ENCODE measurements at places on chromosomes 7 and 10.
A peak's percentile ranks its signal among the peaks of the same experiment; 100 is the strongest.

- no peak for DNase-seq
Measured at GRCh38 chr7:141119187-141119586, 45.3 kb downstream of the TMEM178B start.

DNA sequence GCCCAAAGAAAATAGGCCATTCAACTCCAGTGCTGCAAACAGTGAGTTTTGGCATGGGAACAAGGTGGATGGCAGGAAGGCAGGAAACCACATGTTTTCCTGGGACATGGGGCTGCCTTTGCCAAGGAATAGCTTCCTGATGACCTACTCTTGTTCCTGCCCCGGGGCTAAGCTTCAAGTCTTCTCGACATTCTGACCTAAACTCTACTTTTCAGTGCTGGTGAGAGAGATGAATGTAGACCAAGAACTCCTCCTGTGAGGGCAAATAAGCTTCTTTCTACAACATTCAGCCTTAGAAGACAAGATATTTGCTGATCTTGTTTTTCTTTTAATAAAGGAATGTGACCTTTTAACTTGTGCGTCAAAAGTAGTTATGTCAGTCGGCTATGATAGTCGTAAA lies 199.0 kb downstream of the GPR37 start:
- no peak for DNase-seq

DNA sequence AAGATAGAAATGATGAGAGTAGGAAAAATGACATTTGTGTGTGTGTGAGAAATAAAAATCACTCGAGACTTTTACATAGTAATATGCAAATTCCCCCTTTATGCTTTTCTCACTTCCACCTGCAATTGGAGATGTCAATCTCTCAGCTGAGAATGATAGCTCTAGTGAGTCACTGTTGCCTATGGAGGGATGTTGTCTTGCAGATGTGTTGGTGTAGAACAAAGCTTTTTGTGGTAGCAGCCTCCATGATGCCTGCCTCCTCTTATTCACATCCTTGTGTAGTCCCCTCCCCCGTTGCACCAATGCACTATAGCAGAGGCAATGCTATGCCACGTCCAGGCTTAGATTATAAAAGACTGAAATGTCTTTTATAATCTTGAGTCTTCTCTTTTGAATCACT lies 33.8 kb downstream of the SPAG6 start:
- peak; percentile 12 for DNase-seq

DNA sequence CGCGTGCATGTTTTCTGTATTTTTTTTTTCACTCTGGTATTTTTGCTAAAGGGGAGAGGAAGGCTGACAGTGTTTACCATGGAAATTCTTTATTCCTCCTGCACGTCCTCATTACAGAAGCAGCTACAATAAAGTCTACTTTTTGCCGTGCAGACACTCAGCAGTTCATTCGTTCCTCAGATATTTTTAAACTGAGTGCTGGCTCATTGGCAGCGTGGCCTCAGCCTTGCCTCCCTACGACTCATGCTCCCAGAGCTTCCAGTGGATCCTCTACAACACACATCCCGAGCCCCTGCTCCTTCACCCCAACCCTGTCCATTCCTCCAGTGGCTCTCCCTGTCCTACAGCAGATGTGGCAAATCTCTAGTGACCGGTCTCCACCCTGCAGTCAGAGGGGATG lies 239.2 kb upstream of the ZMIZ1 start:
- no peak for DNase-seq

GRCh38 chr10:61760943-61761824 lies 98.5 kb downstream of the CABCOCO1 start:
- DNase-seq: no peak

- no peak for DNase-seq
Measured at GRCh38 chr10:101217450-101218281, 11.6 kb downstream of the LBX1 start.

- DNase-seq: no peak
Measured at GRCh38 chr7:134703782-134704181, 57.1 kb downstream of the BPGM start.

GRCh38 chr7:26500749-26501352 lies 209.2 kb downstream of the SNX10 start:
- no peak for DNase-seq

GRCh38 chr10:51711519-51711891 lies 12.1 kb upstream of the CSTF2T start:
- DNase-seq: no peak

DNA sequence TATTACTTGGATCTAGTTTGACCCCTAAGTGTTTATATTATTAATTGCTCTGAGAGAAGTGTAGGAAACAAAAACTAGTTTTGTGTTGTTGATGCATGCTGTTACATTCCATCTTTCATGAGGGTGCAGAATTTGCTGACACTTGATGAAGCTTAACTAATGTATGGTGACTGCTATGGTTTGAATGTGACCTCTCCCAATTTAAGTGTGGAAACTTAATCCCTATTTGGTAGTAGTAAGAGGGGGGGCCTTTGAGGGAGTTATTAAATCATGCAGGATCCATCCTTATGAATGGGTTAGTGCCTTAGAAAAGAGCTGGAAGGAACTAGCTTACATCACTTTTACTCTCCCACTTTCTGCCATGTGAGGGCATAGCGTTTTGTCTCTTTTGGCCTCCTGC lies 142.5 kb downstream of the PCLO start:
- DNase-seq: no peak

GRCh38 chr10:69726850-69727249 lies 74.9 kb upstream of the COL13A1 start:
- no peak for DNase-seq

GRCh38 chr10:28906011-28906411 lies 228.7 kb downstream of the BAMBI start:
- DNase-seq: no peak

- no peak for DNase-seq
Measured at GRCh38 chr7:134813663-134814396, 34.4 kb downstream of the CALD1 start.

DNA sequence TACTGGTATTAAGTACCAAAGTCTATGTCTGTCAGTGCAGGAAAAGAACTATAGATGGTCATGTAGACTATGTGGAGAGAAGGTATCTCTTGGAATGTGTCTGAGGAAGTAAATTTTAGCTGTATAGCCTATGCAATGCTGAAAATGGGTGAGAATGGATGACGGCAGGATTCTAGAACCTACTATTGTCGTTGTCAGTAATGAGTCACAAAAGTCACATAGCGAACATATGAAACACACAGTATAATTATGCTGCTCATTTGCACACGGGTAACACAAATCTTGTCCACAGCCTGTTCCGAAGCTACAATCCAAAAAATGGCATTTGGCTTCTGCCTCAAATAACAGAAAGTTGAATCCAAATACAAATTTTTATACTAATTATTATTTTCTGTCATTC lies 33.6 kb upstream of the KMT2E start:
- DNase-seq: no peak

GRCh38 chr7:26930201-26930600 lies 65.8 kb upstream of the SKAP2 start:
- DNase-seq: no peak

- DNase-seq: no peak
Measured at GRCh38 chr7:51031791-51032515, 249.3 kb upstream of the GRB10 start.

DNA sequence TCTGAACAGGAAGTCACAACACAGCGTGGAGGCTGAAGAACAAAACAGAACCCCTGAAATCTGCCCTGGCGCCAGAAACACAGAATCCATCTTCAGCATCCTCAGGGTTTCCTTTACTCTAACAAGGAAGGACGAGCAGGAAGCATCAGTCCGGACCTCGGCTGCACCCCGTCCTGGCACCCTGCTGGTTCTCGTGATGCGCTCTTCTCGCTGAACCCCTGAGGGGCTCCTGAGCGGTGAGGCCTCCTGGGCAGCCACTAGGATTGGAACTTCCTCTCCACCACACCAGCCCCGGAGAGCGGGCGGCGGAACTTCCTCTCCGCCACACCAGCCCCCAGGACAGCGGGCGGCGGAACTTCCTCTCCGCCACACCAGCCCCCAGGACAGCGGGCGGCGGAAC lies 461.9 kb downstream of the PTPRN2 start:
- DNase-seq: no peak

DNA sequence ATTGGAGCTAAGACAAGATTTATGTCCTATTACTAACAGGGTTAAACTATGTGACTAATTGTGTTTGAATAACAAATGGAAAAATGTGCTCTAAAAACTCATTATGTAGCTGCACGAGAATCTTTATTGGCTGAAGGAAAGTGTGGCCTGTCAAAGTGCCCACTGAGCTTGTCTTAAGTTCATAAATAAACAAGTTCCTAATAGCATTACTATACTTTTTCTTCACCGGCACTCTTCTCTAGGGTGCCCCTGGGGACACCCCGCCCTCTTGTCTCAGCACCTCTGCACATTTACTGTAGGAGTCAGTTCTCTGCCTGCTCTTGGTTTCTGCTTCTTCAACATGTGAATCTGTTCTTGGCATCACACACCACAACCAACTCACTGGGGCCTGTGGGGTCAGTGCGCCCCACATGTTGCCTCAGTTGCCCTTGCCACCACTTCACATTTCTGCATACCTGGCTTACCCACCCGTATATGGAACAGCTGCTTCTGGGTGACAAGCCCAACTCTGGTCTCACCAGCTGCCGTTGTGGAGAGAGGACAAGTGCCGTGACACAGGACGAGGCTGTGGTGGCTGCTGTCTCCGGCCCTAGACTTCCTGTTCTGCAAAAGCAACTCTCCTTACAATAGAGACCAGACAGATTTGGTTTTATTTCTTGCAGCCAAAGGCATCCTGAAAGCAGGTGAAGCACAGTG lies 96.3 kb upstream of the DDC start:
- DNase-seq: no peak

- DNase-seq: no peak
Measured at GRCh38 chr7:50793120-50793946, 10.6 kb upstream of the GRB10 start.

DNA sequence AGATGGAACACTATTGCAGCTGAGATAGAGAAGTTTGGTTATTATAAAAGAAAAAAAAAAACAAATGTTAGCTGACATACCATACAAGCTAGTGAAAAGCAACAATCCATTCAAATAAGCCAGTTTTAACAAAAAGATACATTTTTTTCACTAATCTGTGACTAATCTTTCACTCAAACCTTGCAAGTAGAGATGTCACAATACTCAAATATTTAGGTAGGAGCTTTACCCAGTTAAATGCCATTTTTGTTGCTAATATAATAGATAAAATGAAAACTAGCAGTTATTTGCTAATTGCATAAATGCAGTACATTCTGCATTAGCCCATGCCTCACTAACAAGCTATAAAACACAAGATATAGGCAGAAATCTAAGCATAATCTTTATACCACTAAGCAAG lies 123.6 kb downstream of the BTAF1 start:
- DNase-seq: no peak

- DNase-seq: peak; percentile 20
Measured at GRCh38 chr10:31101123-31101522, 69.5 kb upstream of the ZNF438 start.

GRCh38 chr7:7971308-7972040 lies 2.9 kb downstream of the GLCCI1 start:
- no peak for DNase-seq

DNA sequence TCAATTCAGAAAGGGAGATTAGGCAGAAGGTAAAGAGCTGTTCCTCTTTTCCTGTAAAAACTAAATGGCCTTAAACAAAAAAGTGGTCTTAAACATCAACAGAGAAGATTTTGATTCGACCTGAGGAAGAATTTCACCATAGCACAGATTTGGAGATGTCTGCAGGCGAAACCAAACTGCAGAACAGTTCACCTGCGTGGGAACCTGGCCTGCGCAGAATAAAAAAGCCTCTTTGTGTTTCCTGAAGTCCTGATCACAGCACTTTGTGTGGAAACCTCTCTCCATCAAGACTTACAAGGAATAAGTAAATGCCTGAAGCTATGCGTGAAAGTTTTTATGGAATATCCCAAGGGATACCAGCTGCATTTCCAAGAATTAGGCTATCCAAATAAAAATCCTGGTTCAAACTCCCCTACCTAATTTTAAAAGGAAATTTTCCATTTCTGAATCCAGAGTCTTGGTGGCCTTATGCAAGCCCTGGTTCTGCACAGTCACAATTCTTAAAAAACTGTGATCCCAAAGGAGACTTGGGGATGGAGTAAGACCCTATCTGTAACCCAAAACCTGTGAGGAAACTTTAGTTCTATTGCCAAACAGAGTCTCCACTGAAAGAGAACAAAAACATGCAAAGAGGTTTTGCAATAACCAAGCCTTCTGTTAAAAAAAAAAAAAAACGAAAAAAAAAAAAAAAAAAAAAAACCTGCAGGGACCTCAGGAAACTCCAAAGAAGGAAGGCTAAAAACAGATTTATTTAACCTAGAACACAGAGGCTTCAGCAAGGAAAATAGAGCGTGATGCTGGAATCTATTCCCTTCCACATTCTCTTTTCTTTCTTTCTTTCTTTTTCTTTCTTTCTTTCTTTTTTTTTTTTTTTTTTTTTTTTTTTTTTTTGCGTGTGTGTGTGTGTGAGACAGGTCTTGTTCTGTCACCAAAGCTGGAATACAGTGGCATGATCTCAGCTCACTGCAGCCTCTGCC lies 10.4 kb downstream of the CALML3 start:
- no peak for DNase-seq

GRCh38 chr10:32982293-32982709 lies 24.3 kb upstream of the ITGB1 start:
- no peak for DNase-seq

- no peak for DNase-seq
Measured at GRCh38 chr10:75546004-75546403, 114.6 kb downstream of the LRMDA start.

DNA sequence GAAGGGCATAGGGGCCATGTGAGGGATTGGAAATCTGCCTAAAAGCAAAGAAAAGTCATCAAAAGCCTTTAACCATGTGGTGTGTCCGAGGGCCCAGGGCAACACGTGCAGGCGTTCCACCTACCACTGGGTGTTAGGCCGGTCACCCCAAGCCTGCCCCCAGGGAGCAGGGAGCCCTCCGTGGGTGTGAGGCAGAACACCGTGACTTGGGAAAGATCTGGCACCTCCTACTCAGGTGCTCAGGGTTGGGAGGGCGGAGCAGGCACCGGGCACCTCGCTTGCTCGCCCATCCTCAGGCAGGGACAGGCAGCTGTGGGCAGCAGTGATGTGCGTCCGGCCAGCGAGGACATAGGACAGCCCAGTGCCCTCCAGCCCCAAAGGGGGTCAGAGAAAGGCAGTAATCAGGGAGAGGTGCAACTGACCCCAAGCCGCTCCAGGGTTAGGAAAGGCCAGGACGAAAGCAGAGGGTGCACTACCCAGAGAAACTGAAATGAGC lies 80.7 kb upstream of the CHST15 start:
- DNase-seq: no peak

DNA sequence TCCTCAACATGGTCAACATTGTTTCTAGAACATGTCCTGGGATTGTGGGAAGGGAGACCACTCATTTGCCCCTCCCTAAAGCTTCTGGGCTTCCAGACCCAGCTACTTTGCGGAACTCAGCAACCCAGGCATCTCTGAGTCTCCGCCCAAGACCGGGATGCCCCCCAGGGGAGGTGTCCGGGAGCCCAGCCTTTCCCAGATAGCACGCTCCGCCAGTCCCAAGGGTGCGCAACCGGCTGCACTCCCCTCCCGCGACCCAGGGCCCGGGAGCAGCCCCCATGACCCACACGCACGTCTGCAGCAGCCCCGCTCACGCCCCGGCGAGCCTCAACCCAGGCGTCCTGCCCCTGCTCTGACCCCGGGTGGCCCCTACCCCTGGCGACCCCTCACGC lies at the start of gene EPO:
EPO (plus strand) TSS at position 190 of the 392 bp plus-strand sequence. CDS start 513 bp downstream, outside the sequence.
- DNase-seq: no peak

All from activated CD8-positive, alpha-beta memory T cell treated with anti-CD3 and anti-CD28 coated beads for 4 hours (primary cell).